ENCODE measurements at places on chromosomes 2 and 18.

GRCh38 chr2:32011485-32011960 lies 715 bp upstream of the MEMO1 start:
- DNase-seq, result no peak

GRCh38 chr2:196915507-196916189 lies 10.9 kb downstream of the PGAP1 start:
- DNase-seq, result no peak

DNA sequence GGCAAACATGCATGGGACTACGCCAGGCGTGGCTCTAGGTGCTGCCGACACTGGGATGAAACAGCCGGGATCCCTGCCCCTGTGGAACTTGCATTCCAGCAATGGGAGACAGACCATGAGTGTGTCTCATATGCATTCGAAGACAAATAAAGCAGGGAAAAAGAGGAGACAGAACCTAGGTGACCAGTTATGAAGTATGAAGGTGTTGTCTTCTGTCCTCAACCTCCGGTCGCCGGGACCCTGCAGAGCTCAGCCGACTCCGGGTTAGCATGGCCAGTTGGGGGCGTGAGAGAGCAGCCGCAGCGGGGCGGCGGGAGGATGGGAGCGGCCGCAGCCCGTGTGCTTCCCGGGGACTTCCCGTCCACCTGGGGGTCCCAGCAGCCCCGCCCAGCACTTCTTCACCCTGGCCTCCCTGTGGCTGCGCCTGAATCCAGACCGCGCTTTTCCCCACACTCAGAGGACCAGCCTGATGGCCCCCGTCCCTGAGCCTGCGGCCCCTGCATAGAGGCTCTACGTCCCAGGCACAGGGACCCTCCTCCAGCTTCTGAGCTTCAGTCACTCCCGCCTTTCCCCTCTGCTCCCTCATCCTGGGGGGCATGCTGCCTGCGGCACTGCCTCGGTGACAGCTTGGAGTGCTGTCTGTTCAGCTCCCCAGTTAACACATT lies 11.4 kb downstream of the ID2 start:
- peak; percentile 79 for DNase-seq

DNA sequence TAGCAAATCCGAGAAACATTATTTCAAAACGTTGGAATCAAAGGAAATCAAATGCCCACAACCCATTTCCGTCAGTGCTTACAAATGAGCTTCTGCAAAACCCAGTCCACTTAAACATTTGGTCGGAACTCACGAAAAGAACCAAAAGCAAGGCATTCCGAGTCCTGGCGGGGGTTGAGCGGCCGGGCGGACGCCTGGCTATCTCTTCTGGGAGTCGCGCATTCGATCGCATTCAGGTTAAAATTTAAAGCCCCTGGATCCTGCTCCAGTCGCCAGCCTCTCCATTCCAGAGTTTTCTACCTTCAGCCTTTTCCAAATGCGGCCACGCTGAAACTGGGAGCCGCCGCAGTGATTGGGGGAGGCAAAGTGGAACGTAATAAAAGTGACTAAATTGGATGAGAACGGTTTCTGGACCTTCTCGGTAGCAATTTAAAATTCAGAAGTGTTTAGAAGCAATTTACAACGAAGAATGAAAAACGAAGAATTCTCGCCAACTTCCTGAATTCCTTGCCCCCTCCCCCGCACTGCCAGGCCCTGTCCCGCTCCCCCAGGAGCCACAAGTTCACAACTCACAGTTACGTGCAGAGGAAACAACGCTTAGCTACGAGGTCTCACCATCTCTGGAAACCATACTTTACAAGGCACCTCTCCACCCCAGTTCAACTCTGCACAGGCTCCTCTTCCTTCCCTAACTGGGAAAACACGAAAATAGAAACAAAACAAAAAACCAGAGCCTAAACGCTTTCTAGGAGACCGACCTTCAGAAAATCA lies 1.7 kb upstream of the GATA6 start:
- peak; percentile 75 for DNase-seq

- no peak for DNase-seq
These were observed 92.3 kb downstream of the KCTD1 start for GRCh38 chr18:26456070-26456491.

DNA sequence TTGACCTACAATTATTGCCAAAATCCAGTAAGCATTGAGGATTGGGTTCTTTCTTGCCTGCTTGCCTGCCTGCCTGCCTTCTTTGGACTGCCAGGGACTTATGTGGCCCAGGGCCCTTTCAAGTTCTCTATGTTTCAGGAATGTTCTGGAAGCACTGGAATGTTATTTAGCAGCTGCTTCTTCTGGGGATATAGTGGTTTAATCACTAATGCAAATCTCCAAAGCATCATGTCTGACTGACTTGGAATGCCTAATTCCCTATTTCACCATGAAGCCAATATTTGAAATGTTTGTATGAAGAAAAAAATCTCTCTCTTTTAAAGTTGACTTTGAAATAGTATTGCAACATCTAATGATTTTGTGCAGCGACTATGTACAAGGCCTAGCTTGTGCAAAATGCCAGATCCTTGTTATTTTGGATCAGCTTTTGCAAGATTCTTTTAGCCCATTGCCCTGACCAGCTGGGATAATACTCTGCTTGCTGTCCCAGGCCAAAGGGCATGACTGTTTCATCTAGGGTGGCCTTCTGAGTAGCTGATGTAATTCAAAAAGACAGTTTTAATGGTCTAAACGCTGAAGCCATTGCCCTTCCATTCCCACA lies 204.6 kb downstream of the RND3 start:
- no peak for DNase-seq

GRCh38 chr2:128662051-128662471 lies 343.4 kb upstream of the HS6ST1 start:
- DNase-seq, result no peak

GRCh38 chr2:110848071-110848470 lies 115.7 kb downstream of the ACOXL start:
- no peak for DNase-seq

DNA sequence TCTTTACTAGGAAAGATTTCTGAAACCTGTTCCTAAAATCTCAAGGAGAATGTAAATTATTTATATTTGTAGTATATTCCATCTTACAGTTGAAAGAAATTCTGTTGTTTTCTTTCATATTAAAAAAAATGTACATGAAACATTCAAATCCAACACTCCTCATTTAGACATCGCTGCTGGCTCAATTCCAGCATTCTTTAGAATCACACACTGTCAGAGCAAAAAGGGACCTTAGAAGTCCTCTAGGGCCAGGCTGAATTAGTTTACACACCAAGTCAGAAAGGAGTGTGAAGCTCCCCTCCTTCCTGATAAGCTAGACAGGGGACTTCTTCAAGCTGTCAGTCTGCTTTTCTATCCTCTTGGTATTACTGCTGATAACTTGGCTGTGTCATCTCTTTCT lies 158.6 kb upstream of the LTBP1 start:
- no peak for DNase-seq

GRCh38 chr2:98771721-98772524 lies 41.0 kb upstream of the MGAT4A start:
- DNase-seq, result no peak

- DNase-seq, result peak; percentile 61
These were observed 322.3 kb upstream of the SETBP1 start for GRCh38 chr18:44358402-44358801.

DNA sequence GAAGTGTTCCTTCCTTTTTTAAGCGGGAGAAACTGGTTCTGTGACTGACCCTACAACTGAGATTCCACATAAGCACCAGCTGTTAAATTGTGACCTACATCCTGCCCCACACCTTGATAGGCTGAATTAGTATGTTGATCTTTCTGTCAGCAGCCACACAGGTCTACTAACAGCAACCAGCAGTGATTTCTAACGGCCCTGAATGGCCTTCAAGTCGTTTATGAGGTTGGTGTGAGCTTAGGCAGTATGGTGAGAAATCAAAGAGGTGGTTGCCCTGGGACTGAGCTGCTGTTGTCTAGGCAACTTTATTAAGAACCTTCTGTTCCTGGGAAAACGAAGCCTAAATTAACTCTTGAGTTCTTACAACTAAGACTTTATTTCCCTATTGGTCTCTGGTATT lies 197.2 kb upstream of the FSHR start:
- no peak for DNase-seq

GRCh38 chr2:100826494-100826893 lies 6.6 kb downstream of the NPAS2 start:
- no peak for DNase-seq

GRCh38 chr2:158969715-158970240 lies 1.3 kb downstream of the TANC1 start:
- peak; percentile 64 for DNase-seq

- no peak for DNase-seq
These were observed 251.6 kb upstream of the NCKAP5 start for GRCh38 chr2:133819906-133820305.

All from small intestine (tissue), 16 donors.